ENCODE measurements at places on chromosomes 1 and 21. TPM values are rescaled to one million over a fixed set of nuclear protein-coding genes. Genes with fewer than 3 reads are reported as not detected.

- H3K36me3 ChIP-seq = no peaks in the 10 kb centered on the region
- no peaks in the 10 kb centered on the region for H3K27me3 ChIP-seq
- H3K4me1 ChIP-seq = peaks cover 27% of the 10 kb centered on the region
- DNase-seq = peak; percentile 63
- peak overlapping the region; percentile 91 for H3K4me3 ChIP-seq
Measured at GRCh38 chr1:151993084-151993733, 450 bp downstream of the S100A10 start.

GRCh38 chr1:222224636-222225315, 323.1 kb downstream of the HHIPL2 start:
- no peak for DNase-seq
- H3K36me3 ChIP-seq = no peaks in the 10 kb centered on the region
- no peak overlapping the region for H3K4me3 ChIP-seq
- H3K27me3 ChIP-seq = no peaks in the 10 kb centered on the region
- H3K4me1 ChIP-seq = no peaks in the 10 kb centered on the region
- no peak overlapping the region for H3K27ac ChIP-seq

- H3K4me1 ChIP-seq = no peaks in the 10 kb centered on the region
- H3K27me3 ChIP-seq = no peaks in the 10 kb centered on the region
- no peak overlapping the region for H3K27ac ChIP-seq
Measured at GRCh38 chr21:33332143-33332542, 7.4 kb downstream of the IFNAR1 start.

DNA sequence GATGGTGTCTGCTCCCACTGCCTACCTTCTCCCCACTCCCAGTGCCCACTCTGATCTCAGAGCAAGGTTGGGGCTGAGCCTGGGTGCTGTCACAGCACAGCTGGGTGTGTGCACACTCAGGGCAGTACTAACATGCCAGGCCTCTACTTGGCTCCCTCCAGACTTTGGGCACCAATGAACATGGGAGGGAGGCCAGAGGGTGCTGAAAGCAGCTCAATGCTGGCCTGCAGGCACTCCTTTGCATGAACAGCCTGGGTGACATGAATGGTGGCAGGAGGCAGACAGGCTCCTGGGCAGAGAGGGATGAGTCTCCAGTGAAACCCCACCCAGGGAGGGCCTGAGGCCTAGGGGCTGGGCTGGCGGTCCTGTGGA, 25.8 kb upstream of the DENND1B start:
- H3K4me3 ChIP-seq = no peak overlapping the region
- H3K4me1 ChIP-seq = no peaks in the 10 kb centered on the region
- H3K27me3 ChIP-seq = no peaks in the 10 kb centered on the region
- H3K36me3 ChIP-seq = no peaks in the 10 kb centered on the region

Gene MTMR11
- total RNA-seq = 188 TPM

Gene CACYBP
- 66.9 TPM for total RNA-seq

DNA sequence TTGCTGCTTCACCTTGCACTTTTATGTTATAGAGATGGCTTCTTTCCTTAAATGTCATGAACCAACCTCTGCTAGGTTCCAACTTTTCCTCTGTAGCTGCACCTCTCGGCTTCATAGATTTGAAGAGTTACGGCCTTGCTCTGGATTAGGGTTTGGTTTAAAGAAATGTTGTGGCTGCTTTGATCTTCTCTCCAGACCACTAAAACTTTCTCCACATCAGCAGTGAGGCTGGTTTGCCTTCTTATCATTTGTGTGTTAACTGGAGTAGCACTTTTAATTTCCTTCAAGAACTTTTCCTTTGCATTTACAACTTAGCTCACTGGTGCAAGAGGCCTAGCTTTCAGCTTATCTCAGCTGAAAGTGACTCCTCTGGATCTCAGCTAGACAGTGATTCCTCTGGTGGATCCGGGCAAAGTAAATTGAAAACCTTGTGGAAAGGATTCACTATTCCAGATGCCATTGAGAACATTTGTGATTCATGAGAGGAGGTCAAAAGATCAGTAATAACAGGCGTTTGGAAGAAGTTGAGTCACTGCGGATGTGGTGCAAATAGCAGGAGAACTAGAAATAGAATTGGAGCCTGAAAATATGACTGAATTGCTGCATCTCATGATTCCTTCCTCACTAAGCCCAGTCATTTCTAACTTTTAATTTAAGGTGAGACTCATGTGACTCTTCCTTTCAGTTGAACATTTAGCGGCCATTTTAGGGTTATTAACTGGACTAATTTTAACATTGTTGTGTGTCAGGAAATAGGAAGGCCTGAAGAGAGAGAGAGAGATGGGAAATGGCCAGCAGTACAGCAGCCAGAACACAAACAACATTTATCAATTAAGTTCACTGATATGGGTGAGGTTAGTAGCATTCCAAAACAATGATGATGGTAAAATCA, 16.2 kb upstream of the RGS1 start:
- H3K36me3 ChIP-seq = no peaks in the 10 kb centered on the region
- no peak for DNase-seq
- no peaks in the 10 kb centered on the region for H3K27me3 ChIP-seq
- H3K4me1 ChIP-seq = no peaks in the 10 kb centered on the region
- no peak overlapping the region for H3K27ac ChIP-seq
- no peak overlapping the region for H3K4me3 ChIP-seq

DNA sequence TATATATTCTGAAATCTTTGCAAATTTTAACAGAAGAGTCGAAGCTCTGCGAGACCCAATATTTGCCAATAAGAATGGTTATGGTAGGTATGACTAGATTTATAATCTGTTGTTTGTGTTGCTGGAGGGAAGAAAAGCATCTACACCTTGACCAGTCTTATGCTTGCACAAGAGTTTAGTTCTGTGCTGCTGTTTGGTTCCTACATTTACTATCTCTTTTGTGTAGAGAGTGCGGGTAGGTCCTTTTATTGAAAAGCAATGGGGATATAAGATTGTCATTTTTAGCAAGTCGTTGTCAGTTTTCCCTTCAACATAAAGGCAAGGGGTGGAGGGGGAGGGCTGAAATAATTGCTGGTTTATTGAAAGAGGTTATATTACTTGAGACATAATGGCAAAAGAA, 396 bp downstream of the ELAVL4 start:
- no peak overlapping the region for H3K27ac ChIP-seq

GRCh38 chr1:160685266-160685665, 26.4 kb downstream of the CD48 start:
- H3K4me1 ChIP-seq = no peaks in the 10 kb centered on the region
- no peaks in the 10 kb centered on the region for H3K27me3 ChIP-seq
- no peak overlapping the region for H3K27ac ChIP-seq
- no peak for DNase-seq
- no peaks in the 10 kb centered on the region for H3K36me3 ChIP-seq

- H3K36me3 ChIP-seq = no peaks in the 10 kb centered on the region
- H3K4me1 ChIP-seq = no peaks in the 10 kb centered on the region
- no peak overlapping the region for H3K4me3 ChIP-seq
- DNase-seq = no peak
- H3K27ac ChIP-seq = no peak overlapping the region
- no peaks in the 10 kb centered on the region for H3K27me3 ChIP-seq
Measured at GRCh38 chr1:89260042-89260441, 12.6 kb downstream of the GBP5 start.

DNA sequence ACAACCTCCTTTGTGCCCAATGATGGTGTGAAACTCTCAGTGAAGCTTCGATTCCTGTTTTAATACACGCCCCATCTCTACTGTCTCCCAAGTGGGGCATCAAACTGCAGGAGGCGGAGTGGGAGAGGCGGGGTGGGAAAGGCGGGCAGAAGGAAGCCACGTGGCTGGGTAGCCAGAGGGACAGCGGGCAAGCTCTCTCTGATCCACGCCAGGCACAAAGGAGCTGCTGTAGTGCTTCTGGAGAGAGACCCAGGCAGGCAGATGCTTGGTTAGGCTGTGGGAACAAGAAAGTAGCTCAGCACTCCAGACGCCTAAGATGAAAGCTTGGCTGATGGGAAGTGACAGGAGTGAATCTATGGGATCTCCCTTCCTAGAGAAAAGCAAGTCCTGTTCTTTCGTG, 25.7 kb downstream of the TRIM67 start:
- H3K27me3 ChIP-seq = no peaks in the 10 kb centered on the region
- H3K4me3 ChIP-seq = no peak overlapping the region
- DNase-seq = no peak
- no peaks in the 10 kb centered on the region for H3K4me1 ChIP-seq
- H3K27ac ChIP-seq = no peak overlapping the region

Gene ABCG1
- total RNA-seq = 13.8 TPM

Gene RXFP4
- total RNA-seq = 4.6 TPM

DNA sequence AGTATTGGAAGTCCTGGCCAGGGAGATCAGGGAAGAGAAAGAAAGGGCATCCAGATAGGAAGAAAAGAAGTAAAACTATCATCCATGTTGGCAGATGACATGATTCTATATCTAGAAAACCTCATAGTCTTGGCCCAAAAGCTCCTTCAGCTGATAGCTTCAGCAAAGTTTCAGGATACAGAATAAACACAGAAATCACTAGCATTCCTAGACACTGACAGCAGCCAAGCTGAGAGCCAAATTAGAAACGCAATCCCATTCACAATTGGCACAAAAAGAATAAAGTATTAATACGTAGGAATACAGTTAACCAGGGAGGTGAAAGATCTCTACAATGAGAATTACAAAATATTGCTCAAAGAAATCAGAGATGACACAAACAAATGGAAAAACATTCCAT, 44.6 kb downstream of the ZFYVE9 start:
- no peak for DNase-seq
- H3K27ac ChIP-seq = no peak overlapping the region
- no peak overlapping the region for H3K4me3 ChIP-seq

GRCh38 chr1:33302325-33302724, 18.6 kb downstream of the A3GALT2 start:
- no peak for DNase-seq
- no peak overlapping the region for H3K4me3 ChIP-seq
- peaks cover 6% of the 10 kb centered on the region for H3K27me3 ChIP-seq
- H3K36me3 ChIP-seq = no peaks in the 10 kb centered on the region

Gene FHAD1
- total RNA-seq = 1.5 TPM

Gene RGSL1
- not detected for total RNA-seq

GRCh38 chr1:42675467-42675866, 6.8 kb upstream of the YBX1 start:
- H3K27ac ChIP-seq = no peak overlapping the region
- H3K27me3 ChIP-seq = no peaks in the 10 kb centered on the region
- no peaks in the 10 kb centered on the region for H3K4me1 ChIP-seq
- no peak for DNase-seq
- H3K36me3 ChIP-seq = no peaks in the 10 kb centered on the region

Gene SLAMF1
- 1.2 TPM for total RNA-seq

DNA sequence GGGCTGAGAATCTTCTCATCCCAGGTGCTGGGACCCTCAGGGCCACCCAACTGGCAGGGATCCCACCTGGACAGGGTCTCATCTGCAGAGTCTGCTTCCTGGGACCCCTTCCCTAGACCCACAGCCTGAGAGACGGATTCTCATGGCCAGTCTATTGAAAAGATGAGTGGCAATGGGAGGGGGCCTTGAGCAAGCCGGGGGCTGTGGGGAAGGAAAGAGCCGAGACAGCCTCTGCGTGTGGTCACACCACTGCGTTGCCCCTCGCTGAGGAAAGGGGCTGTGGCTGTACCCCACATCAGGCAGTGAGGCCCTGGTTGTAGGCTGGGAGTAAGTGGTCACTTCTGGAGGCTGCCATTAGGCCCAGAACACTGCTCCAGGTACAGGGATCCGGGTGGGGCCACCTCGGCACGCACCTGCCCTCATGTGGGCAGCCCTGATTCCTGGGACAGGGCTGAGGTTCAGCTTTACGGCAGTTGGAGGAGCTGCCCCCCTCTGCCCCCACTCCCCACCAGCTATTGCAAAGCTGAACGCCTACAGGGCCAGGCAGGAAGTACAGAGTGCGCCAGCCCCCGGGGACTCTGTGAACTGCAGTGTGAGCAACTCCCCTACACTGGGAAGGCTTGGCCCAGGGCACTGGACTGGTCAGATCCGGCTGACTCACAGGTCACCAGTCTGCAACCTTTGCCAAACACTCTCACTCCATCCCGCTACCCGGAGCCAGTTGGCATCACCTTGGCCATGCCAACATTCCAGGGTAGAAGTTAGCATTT, 106.9 kb downstream of the RIPK4 start:
- H3K27me3 ChIP-seq = no peaks in the 10 kb centered on the region
- no peaks in the 10 kb centered on the region for H3K4me1 ChIP-seq
- no peaks in the 10 kb centered on the region for H3K36me3 ChIP-seq
- no peak overlapping the region for H3K4me3 ChIP-seq

DNA sequence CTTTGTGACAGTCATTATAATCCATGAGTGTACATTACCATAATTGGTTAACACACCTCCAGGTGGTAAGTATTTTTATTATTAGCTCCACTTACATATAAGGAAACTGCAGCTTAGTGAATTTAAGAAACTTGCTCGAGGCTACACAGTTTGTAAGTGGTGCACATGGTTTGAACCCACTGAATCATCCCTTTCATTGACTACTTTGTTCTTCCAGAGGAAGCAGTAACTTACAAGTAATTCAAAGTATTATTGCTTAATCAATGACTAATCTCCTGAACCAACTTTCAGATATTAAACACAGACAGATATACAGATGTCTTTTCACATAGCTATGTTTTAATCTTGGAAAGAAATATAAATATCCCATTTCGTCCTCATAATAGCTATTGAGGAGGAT, 18.7 kb upstream of the CLDN8 start:
- no peak overlapping the region for H3K4me3 ChIP-seq
- no peak overlapping the region for H3K27ac ChIP-seq
- no peaks in the 10 kb centered on the region for H3K27me3 ChIP-seq
- DNase-seq = no peak
- H3K4me1 ChIP-seq = no peaks in the 10 kb centered on the region

DNA sequence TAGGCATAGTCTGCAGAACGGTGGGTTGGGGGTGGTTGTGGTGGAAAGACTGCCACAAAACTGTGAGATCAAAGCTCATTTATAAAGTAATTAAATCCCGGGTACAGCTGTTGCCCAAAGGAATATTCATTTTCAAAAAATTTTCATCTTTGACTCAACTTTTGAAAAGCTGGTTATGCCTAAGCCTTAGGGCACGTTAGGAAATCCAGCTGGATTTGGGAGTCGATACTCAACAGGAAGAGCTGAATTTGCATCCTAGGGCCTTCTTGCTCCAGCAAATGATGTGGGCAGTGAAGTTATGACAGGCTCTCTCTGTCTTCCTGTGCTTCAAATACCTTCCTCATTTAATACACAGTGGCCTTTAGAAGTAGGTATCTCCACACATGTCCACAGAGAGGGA, 31.7 kb downstream of the ZP4 start:
- no peak for DNase-seq
- H3K27me3 ChIP-seq = no peaks in the 10 kb centered on the region
- H3K4me1 ChIP-seq = no peaks in the 10 kb centered on the region
- H3K4me3 ChIP-seq = no peak overlapping the region
- H3K36me3 ChIP-seq = no peaks in the 10 kb centered on the region

Gene VCAM1
- total RNA-seq = 7.4 TPM

Gene SKI
- 31.0 TPM for total RNA-seq

- no peaks in the 10 kb centered on the region for H3K4me1 ChIP-seq
Measured at GRCh38 chr1:112006416-112007025, 17.1 kb upstream of the KCND3 start.

Gene WNT3A
- not detected for total RNA-seq

DNA sequence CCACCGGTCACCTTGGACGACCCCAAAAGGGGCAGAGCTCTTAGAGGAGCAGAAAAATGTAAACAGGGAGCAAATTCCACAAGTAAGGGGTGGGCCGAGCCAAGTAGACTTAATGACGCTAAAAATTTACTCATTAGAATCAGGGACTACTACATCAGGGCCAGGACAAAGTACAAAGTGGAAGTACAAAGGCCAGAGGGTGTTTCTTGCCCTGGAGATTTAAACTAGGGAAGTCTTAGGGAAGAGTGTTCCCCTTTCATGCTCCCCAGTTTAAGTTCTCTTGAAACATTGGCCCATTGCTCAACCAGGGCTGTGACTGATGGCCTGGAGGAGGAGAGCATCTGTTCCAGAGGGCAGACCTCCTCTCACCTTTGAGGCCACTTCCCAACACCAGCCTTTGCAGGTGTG, 48.6 kb downstream of the BACH1 start:
- DNase-seq = no peak
- H3K27ac ChIP-seq = no peak overlapping the region
- H3K4me3 ChIP-seq = no peak overlapping the region
- no peaks in the 10 kb centered on the region for H3K4me1 ChIP-seq
- H3K36me3 ChIP-seq = no peaks in the 10 kb centered on the region
- H3K27me3 ChIP-seq = no peaks in the 10 kb centered on the region
